Mesendoderm (in vitro differentiated cells): ENCODE measurements at places on chromosomes 5 and 9.

DNA sequence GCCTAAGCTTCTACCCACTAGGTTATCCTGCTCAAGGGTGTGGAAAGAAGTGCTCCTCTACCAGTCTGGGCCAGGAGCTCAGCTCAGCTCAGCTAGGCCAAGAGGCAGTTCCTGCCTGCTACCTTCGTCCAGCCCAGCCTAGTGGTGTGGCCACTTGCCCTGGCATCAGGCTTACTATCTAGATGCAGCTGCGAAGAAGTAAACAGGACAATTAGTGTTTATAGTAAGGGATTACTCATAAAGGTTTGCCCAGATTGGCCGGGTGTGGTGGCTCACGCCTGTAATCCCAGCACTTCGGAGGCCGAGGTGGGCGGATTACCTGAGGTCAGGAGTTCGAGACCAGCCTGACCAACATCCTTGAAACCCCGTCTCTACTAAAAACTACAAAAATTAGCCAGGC is 12.8 kb upstream of the SPATA24 start:
- H3K4me1 ChIP-seq: no peaks in the 10 kb centered on the region
- peaks cover 2% of the 10 kb centered on the region for H3K36me3 ChIP-seq
- DNase-seq: no peak

- no peaks in the 10 kb centered on the region for H3K27me3 ChIP-seq
- no peaks in the 10 kb centered on the region for H3K4me1 ChIP-seq
- no peak overlapping the region for H3K27ac ChIP-seq
- no peak overlapping the region for H3K4me3 ChIP-seq
- DNase-seq: no peak
Observed at GRCh38 chr5:133696782-133697507, 84.6 kb upstream of the FSTL4 start.

DNA sequence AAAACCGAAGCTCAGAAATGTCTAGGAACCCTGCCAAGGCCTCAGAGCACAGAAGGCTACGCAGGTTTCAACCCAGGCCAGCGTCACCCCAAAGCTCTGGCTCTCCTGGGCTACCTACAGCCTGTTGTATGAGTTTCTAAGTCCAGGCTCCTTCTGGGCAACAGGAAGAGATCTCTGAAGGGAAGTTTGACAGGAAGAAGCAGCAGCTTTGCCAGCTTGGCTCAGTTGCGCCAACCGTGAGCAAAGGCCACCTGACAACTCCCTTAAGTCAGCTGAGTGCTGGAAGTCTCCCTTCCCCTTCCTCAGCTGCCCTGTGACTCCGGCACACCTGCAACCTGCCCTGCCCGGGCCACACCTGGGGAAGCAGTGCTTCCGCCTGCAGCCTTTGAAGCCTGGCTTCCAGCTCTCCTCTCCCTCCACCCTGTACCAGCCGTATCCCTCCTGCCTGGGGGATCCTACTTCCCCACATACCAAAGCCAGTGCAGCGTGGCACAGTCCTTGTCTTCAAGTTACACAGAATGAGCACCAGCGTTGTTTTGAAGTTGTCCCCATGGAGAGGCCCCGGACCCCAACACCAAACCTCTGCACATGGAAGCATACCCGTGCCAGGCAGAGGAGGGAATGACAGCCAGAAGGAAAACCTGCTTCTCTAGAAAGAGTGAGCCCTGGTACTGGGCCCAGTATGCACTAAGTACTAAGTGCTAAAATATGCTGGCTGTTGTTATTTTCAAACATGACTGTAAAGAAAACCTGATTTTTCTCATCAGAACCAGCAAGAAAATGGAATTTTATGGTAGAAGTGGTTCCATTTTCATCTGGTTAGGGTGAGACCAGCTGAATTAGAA is 36.5 kb downstream of the SHB start:
- no peaks in the 10 kb centered on the region for H3K36me3 ChIP-seq
- DNase-seq: no peak
- H3K4me3 ChIP-seq: no peak overlapping the region
- H3K4me1 ChIP-seq: peaks cover 3% of the 10 kb centered on the region
- H3K27me3 ChIP-seq: no peaks in the 10 kb centered on the region

GRCh38 chr9:32587901-32588300 is 14.9 kb upstream of the NDUFB6 start:
- no peaks in the 10 kb centered on the region for H3K36me3 ChIP-seq
- H3K27me3 ChIP-seq: no peaks in the 10 kb centered on the region
- no peak overlapping the region for H3K27ac ChIP-seq
- H3K4me3 ChIP-seq: no peak overlapping the region

DNA sequence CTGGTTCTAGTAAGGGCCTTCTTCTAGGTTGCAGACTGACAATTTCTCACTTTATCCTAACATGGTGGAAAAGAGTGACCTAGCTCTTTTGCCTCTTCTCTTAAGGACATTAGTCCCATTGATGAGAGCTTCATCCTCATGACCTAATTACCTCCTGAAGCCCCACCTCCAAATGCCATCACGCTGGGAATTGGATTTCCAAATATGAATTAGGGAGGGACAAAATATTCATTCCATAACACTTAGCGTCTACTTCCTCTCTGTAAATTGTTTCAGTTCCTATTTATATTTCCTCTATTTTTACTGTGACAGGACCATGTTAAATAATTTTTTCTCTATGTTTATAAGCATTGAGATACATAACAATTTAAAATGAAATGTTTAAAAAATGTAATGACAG is 408.8 kb downstream of the CDH10 start:
- DNase-seq: no peak
- no peaks in the 10 kb centered on the region for H3K27me3 ChIP-seq
- no peak overlapping the region for H3K4me3 ChIP-seq
- H3K36me3 ChIP-seq: no peaks in the 10 kb centered on the region
- no peaks in the 10 kb centered on the region for H3K4me1 ChIP-seq

GRCh38 chr5:174733091-174733690 is 8.8 kb downstream of the MSX2 start:
- no peak overlapping the region for H3K4me3 ChIP-seq
- peaks cover 7% of the 10 kb centered on the region for H3K4me1 ChIP-seq
- H3K36me3 ChIP-seq: peaks cover 2% of the 10 kb centered on the region
- H3K27ac ChIP-seq: peak overlapping the region; percentile 24
- H3K27me3 ChIP-seq: no peaks in the 10 kb centered on the region
- DNase-seq: peak; percentile 75

DNA sequence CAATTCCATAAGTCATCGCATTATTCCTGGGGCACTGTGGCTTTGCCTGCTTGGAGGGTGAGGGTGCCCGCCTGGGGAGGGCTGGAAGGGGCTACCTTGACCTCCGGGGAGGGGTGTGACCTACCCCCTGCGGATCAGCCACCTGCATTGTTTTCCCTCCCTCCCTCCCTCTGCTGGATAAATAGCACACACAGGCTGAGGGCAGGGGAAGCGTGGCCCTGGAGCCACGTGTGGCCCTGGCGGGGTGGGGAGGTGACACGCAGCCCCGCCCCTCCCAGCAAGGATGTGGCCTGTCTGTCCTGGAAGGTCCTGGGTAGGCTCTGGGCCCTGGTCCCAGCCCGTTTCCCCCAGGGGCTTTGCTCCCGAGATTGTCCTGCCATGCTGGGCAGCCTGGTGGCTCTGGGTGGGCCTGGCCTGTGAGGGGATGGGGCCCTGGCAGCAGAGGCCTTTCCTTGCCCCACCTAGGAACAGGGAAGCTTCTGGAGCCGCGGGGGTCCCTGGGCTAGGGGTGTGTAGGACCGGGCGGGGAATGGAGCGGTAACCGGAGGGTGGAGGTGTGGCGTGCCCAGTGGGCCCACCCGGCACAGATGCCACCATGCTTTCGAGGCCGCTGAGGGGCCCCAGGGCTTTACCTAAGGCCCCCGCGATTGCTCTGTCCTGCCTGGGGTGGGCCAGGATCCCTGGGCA is 33.4 kb downstream of the RXRA start:
- H3K4me1 ChIP-seq: no peaks in the 10 kb centered on the region
- DNase-seq: no peak
- no peaks in the 10 kb centered on the region for H3K27me3 ChIP-seq
- no peaks in the 10 kb centered on the region for H3K36me3 ChIP-seq
- H3K4me3 ChIP-seq: no peak overlapping the region

GRCh38 chr9:133049043-133049442 is 12.7 kb upstream of the CEL start:
- no peak for DNase-seq
- H3K27ac ChIP-seq: no peak overlapping the region
- H3K4me1 ChIP-seq: no peaks in the 10 kb centered on the region
- no peaks in the 10 kb centered on the region for H3K27me3 ChIP-seq
- no peak overlapping the region for H3K4me3 ChIP-seq
- peaks cover 15% of the 10 kb centered on the region for H3K36me3 ChIP-seq

DNA sequence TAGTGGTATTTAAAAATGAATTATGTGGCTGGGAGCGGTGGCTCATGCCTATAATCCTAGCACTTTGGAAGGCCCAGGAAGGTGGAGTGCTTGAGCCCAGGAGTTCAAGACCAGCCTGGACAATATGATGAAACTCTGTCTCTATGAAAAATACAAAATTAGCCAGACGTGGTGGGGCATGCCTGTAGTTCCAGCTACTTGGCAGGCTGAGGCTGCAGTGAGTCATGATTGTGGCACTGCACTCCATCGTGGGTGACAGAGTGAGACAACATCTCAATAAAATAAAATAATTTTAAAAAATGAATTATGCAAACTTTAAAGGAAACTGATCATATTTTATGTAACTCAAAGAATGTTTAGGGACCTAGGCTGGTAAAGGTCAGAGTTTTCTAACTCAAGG is 310.8 kb upstream of the DMRT1 start:
- peaks cover 5% of the 10 kb centered on the region for H3K4me1 ChIP-seq
- H3K27me3 ChIP-seq: no peaks in the 10 kb centered on the region
- no peaks in the 10 kb centered on the region for H3K36me3 ChIP-seq
- H3K27ac ChIP-seq: no peak overlapping the region

GRCh38 chr5:67246546-67247268 is 50.1 kb upstream of the CD180 start:
- no peaks in the 10 kb centered on the region for H3K27me3 ChIP-seq
- no peaks in the 10 kb centered on the region for H3K4me1 ChIP-seq
- H3K36me3 ChIP-seq: no peaks in the 10 kb centered on the region

DNA sequence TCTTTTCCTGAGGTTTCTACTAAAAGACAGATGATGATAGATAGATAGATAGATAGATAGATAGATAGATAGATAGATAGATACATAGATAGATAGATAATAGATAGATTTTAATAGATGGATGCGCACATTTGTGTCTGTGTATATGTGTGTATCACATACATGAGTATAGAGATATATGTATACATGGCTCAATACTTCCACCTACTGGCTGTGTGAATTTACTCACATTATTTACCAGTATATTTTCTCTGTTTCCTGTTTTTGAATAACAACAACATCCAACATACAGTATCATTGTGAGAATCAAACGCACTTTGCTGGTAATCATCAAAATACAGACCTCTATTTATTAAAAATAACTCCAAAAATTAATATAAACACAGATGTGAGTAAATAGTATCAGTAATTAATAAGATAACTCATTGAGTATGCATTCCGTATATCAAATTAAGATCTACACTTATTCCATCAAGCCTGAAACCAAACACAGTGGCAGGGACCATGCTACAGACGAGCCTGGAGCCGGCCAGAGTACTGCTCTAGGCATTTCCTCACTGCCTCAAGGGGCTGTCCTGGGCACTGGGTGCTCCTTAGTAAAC is 338.0 kb downstream of the SEMA5A start:
- no peaks in the 10 kb centered on the region for H3K36me3 ChIP-seq
- H3K4me3 ChIP-seq: no peak overlapping the region
- DNase-seq: peak; percentile 28
- H3K4me1 ChIP-seq: no peaks in the 10 kb centered on the region

GRCh38 chr5:58648846-58649245 is 66.0 kb downstream of the RAB3C start:
- no peaks in the 10 kb centered on the region for H3K36me3 ChIP-seq
- no peaks in the 10 kb centered on the region for H3K4me1 ChIP-seq
- no peaks in the 10 kb centered on the region for H3K27me3 ChIP-seq
- H3K27ac ChIP-seq: no peak overlapping the region
- H3K4me3 ChIP-seq: no peak overlapping the region
- no peak for DNase-seq

GRCh38 chr9:69981686-69982445 is 61.8 kb upstream of the MAMDC2 start:
- no peaks in the 10 kb centered on the region for H3K36me3 ChIP-seq
- peaks cover 3% of the 10 kb centered on the region for H3K4me1 ChIP-seq
- H3K4me3 ChIP-seq: no peak overlapping the region
- no peak overlapping the region for H3K27ac ChIP-seq
- DNase-seq: peak; percentile 36
- H3K27me3 ChIP-seq: no peaks in the 10 kb centered on the region

DNA sequence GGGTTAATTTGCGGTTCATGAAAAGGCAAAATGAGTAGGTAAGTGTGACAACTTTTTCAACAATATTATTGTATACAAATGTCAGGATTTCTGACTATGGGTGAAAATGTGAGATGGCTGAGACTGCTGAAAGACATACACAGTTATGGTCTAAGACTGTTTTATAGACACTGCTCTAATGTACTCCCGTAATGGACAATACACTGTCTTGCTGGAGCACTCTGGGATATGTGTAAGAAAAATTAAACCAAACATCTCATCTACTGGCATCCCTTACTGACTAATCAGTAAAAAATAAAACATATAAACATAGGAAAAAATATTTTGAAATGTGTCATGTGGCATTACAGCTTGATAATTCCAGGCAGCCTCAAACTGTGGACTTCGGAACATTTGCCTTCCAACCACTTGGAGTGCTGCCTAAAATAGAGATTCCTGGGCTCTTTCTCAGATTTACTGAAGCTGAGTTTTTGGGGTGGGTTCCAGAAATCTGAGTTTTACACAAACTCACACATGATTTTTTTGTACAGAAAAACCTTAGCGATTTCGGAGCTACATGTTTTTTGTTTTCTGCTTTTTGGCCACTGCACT is 233.9 kb upstream of the TBCA start:
- no peaks in the 10 kb centered on the region for H3K36me3 ChIP-seq
- H3K27me3 ChIP-seq: no peaks in the 10 kb centered on the region
- no peak overlapping the region for H3K27ac ChIP-seq
- no peak for DNase-seq
- H3K4me1 ChIP-seq: no peaks in the 10 kb centered on the region

GRCh38 chr5:68419637-68420452 is 204.3 kb downstream of the PIK3R1 start:
- H3K27me3 ChIP-seq: no peaks in the 10 kb centered on the region
- no peak overlapping the region for H3K27ac ChIP-seq
- H3K4me3 ChIP-seq: no peak overlapping the region
- no peak for DNase-seq
- no peaks in the 10 kb centered on the region for H3K36me3 ChIP-seq

GRCh38 chr5:77642738-77643653 is 4.5 kb upstream of the OTP start:
- no peaks in the 10 kb centered on the region for H3K36me3 ChIP-seq
- DNase-seq: peak; percentile 54
- H3K27me3 ChIP-seq: peaks cover 58% of the 10 kb centered on the region
- H3K4me3 ChIP-seq: no peak overlapping the region
- no peaks in the 10 kb centered on the region for H3K4me1 ChIP-seq
